ENCODE measurements at places on chromosomes 3 and 15. TPM values are rescaled to one million over a fixed set of nuclear protein-coding genes. Genes with fewer than 3 reads are reported as not detected.

Gene ZNF774
- total RNA-seq: 1.1 TPM

DNA sequence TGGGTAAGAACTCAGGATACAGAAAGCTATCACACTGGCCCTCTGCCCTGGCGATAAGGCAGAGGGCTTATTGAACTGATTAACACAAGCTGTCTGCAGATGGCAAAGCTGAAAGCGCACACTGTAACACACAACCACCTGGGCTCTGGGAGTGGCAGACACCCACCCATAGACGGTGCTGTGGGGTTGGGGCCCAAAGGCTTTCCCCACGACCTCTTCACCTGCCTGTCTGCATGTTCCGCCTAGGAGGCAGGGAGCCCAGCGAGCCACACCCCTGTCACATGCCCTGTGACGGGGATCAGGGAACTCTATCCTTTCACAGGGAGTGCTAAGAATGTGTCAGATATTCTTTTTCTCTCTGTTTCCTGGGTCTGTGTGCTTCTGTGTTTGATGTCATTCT lies 12.1 kb upstream of the TFG start:
- DNase-seq: no peak
- no peaks in the 10 kb centered on the region for H3K36me3 ChIP-seq
- no peaks in the 10 kb centered on the region for H3K4me1 ChIP-seq
- peaks cover 31% of the 10 kb centered on the region for H3K27me3 ChIP-seq

GRCh38 chr3:15305359-15305844 lies 27.0 kb downstream of the SH3BP5 start:
- H3K4me1 ChIP-seq: peaks cover 6% of the 10 kb centered on the region
- H3K27me3 ChIP-seq: no peaks in the 10 kb centered on the region
- H3K36me3 ChIP-seq: no peaks in the 10 kb centered on the region
- H3K27ac ChIP-seq: no peak overlapping the region

Gene MESP2
- total RNA-seq: 0.28 TPM

DNA sequence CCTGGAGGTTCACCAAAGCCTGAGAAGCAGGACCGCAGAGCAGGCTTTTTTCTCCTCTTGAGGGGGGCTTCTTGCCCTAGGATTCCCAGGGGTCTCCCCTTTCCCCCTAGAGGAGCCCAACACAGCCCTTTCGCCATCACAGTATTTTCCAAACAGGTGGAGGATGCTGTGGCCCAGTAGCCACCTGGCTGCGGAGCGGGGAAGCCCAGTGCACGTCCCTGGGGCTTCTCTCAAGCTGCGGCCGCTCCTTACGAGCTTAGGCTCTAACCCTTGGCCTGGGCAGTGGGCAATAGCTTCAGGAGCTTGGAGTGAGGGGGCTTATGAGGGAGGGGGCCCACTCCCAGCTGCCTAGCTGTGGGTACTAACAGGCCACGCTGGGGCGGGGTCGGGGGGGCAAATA lies 11.6 kb upstream of the DLL4 start:
- peaks cover 2% of the 10 kb centered on the region for H3K4me1 ChIP-seq
- no peak overlapping the region for H3K27ac ChIP-seq
- no peaks in the 10 kb centered on the region for H3K27me3 ChIP-seq
- no peaks in the 10 kb centered on the region for H3K36me3 ChIP-seq
- DNase-seq: no peak
- no peak overlapping the region for H3K4me3 ChIP-seq

DNA sequence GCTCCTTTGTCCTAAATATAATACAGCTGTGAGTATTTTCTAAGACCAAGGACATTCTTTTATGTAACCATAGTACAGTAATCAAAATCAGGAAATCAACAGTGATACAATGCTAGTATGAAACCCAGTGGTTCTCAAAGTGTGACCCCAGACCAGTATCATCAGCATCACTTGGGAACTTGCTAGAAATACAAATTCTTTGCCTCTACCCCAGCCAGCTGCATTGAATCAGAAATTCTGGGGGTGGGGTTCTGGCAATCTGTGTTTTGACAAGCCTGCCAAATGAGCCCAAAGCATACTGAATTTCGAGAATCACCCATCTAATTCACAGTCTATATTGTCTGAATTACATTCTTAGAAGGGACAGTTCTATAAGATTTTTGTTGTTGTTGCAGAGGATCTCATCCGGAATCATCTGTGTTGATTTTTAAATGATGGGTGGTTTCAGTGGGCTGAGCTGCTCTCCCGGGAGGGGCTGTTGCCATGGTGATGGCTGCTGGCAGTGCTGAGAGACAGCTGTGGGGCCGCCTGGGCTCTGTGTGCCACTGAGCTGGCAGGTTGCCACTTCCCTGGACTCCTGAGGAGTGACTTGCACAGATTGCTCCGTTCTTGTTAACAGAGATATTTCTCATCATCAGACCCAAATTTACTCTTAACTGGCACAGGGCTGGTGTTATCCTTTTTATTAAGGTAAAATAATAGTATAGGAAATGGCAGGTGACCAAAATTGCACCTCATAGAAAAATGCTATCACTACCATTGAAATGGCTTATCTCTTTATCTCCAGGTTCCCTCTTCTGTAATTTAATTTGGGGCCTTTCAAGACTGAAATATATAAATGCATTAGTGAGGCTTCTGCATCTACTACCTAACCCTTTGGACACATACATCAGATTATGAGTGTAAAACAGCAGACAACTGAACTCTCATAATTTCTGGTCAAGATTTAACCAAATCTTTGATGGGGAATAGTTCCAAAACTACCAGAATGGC lies 56.5 kb downstream of the NEK11 start:
- H3K36me3 ChIP-seq: no peaks in the 10 kb centered on the region
- H3K27ac ChIP-seq: no peak overlapping the region
- no peaks in the 10 kb centered on the region for H3K27me3 ChIP-seq
- no peak overlapping the region for H3K4me3 ChIP-seq
- DNase-seq: no peak
- H3K4me1 ChIP-seq: no peaks in the 10 kb centered on the region

DNA sequence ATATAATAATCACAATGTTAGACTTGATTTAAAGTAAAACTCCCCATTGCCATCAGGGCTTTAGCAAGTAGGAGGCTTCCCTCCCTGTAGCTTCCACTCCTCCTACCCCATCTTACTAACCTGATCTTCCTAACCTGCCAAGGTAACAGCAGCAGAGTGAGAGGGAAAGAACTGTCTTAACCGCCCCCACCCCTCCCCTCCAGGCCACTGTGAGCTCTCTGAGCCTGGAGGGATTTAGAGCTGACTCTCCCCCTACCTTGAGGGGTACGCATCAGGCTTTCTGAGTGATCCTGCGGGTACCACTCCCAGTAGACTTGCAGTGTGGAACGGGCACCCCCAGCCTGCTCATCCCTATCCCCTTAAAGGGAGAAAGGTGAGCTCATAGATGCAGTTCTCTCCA lies 11.4 kb upstream of the PRSS50 start:
- H3K4me3 ChIP-seq: no peak overlapping the region
- H3K4me1 ChIP-seq: no peaks in the 10 kb centered on the region
- DNase-seq: no peak
- no peak overlapping the region for H3K27ac ChIP-seq
- H3K36me3 ChIP-seq: no peaks in the 10 kb centered on the region

Measured in IMR-90 (cell line).